ENCODE measurements at places on chromosomes 3 and 15.

DNA sequence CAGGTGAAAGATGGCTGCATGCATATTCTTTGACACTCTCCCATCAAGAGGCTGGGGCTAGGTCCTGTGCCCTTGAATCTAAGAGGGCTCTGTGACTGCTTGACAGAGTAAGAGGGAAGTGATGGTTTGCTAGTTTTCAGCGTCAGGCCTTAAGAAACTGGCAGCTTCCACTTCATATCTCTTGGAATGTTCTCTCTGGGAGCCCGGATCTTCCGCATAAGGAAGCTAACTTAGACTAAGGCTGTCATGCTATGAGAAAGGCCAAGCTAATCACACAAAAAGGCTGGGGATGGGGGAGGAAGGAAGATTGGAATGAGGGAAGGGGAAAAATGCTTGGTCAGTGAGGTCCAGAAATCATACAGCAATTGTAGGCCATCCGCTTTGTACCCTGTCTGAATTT lies 50.0 kb downstream of the MB21D2 start:
- DNase-seq = no peak

DNA sequence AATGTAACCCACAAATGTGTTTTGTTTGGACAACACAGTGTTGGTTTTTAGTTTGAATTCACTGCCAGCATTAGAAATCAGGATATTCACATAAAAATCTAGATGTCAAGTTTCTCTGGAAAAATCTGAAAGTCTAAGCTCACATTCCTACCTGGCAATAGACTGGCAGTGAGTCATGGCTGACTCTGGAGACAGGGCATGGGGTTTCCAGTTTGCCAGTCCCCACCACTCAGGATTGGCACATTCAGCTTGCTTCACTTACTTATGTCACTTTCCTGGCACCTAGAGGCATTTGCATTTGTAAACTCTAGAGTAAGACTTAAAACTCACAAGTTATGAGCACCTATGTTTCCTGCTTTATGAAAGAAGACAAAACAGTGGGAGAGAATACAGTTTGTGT lies 19.1 kb upstream of the SEC61A1 start:
- no peak for DNase-seq

- DNase-seq = no peak
Observed at GRCh38 chr15:31324806-31325594, 1.6 kb upstream of the KLF13 start.

DNA sequence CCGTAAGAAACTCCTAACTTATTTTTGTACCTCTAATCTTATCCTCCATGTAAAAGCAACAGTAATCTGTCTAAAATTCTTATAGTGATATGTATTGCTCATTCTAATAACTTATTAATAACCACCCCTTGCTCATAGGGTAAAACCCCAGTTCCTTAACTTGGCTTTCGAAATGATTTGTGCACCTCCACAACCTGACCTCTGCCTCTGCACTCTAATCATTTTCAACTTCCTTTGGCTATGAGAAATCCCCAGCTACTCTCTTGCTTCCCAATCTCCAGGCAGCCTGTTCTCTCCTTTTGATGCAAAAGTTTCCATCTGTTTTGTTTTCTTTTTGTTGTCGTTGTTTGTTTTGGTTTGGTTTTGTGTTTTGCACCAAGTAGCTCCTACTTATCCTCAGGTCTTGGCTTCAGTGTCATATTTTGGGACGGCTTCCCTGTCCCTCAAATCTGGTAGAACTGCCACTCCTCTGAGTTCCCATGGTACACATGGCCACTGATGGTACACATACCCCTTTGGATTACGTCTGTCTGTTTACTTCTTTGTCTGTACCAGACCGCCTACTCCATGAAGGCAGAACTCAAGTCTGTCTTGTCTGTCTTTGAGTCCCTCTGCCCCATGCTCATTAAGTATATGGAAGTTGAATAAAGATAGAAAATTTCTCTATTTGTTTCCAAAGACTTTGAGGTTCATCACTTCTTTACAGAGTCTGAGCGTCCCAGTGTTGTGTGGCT lies 105.6 kb upstream of the TGFBR2 start:
- no peak for DNase-seq

- DNase-seq = no peak
Observed at GRCh38 chr3:12363397-12364195, 74.7 kb downstream of the PPARG start.

DNA sequence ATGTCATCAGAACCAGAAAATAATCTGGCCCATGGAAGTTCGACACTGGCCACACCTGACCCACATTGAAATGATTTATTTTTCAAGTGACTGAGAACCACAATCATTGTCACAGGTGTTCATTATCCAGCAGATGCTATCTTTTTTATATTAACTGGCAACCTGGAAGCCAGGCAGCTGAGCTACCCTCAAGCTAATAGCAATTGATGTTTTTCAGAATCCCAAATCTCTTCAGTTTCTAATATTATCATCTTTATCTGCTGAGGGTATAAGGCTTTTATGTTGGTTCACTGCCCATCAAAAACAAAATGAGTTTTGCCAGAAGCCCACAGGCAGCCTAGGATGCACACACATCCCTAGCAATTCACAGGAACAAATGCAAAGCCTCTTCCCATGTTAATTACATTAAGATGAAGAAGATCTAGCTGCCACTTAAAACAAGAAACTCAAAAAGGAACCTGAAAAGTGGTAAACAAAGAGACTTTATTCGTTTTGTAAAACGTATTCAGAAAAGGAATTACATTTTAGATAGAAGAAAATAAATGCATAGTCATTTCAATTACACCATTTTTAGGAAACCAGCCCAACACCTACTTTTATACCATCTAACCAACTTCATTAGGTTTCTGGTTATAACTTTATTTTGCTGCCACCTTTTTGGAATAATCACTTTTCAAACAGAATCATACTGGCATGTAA lies 40.9 kb upstream of the STRIT1 start:
- no peak for DNase-seq

DNA sequence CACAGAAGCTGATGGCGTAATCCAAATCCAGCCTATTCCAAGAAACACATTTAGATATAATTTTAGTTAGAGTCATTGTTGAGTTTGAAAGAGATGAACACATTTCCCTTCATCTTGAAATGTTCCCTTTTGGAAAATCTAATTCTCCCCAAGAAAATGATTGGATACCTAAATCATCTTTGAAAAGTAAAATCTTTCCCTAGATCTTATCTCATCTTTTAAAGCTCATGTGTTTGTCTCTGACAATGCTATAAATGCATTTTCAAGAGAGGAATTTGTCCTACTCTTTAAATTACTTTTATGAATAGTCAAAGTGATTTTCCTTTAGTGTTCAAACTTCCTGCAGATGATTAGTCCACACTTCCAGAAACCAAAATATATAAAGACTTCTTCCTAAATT lies 82.6 kb upstream of the CNTN6 start:
- no peak for DNase-seq

- DNase-seq = no peak
Observed at GRCh38 chr3:169607949-169608348, 55.6 kb downstream of the MECOM start.

GRCh38 chr3:188915127-188915526 lies 256.6 kb upstream of the TPRG1 start:
- no peak for DNase-seq

- no peak for DNase-seq
Observed at GRCh38 chr15:25056484-25057425, 102.0 kb downstream of the SNRPN start.

DNA sequence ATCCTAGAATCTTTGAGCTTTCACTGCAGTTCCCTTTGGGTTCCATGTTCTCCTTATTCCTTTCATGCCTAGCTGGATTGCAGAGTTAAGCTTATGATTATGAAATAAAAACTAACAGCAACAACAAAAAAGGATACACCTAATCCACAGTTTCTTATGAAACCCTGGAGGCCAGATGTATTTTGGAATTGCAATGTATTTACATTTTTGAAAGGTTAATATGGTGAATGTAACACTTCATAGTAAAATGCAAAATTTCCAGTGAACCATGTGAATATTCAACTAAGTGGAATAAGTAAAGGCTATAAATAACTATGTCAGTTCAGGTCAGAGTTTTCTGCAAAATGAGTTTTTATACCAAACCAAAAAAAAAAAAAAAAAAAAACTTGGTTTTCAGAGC lies 65.8 kb upstream of the FLNB start:
- DNase-seq = no peak

GRCh38 chr3:33798113-33798417 lies 365 bp upstream of the PDCD6IP start:
- no peak for DNase-seq
